Kasumi-1 (cell line): ENCODE measurements at places on chromosomes 12 and 14.

DNA sequence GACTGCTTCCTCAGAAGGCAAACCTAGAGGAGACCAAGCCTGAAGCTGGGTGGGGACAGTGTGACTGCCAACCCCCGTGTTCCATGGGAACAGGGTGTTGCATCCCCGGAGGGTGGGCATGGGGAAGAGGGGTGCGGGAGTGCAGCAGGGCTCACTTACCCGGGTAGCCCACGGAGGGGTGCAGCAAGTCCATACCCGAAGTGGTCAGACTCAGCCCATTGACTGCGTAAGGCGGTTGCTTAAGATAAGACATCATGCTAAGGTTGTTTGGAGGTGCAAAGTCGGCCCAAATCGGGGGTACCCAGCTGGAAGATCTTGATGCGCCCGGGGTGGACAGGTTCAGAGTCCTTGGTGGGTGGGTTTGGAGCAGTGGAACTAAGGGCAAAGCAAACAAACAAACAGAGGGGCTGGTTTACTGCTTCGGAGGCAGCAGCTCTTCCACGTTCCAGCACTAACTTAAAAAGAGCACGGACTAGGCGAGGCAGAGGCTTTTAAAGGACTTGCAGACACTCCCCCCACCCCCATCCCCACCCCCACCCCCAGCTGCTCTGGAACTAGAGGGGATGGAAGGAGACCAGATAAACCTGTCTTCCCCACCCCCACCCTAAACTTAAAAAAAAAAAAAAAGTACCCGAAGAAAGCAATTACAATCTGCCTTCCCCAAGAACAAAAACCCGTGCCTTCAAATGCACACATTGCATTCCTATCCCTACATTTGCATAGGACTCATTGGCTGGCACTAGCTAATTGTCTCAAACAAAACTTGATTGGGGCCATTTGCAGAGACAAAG is 4.9 kb downstream of the OTX2 start:
- DNase-seq, result no peak

- DNase-seq, result no peak
Measured at GRCh38 chr12:132379996-132380395, 50.6 kb upstream of the GALNT9 start.

GRCh38 chr12:20011200-20011599 is 357.1 kb upstream of the PDE3A start:
- no peak for DNase-seq

DNA sequence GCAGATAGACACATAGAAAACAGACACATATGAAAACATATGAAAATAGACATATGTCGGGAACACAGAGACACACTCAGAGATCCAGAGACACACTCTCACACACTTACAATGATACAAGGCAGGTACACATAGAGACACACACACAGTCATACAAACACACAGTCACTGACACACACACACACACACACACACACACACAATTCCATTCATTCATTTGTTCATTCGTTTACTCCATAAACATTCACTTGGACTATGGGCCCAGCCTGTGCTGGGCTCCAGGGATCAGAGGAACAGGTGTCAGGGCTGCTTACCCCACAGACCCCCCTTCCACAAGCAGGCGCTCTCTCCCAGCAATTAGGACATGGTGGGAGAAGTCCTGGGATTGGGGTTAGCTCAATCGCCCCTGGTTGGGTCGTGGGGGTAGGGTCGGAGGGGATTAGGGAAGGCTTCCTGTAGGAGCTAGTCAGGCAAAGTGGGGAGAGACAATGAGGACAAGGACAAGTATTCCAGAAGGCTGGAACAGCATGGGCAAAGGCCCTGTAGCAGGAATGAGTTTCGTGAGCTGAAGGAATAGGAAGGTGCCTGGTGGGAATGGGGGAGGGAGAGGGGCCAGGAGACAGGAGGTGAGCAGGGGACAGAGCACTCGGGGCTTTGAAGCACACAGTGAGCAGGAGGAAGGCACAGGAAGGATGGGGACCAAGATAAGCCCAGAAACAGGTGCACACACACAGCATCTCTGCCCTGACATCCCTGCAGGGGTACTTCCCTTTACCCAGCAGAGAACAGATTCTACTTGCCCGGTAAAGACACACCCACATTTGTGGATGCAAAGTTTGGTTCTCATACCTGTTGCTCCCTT is 6.5 kb downstream of the RASAL1 start:
- DNase-seq, result no peak
